NCI-H187 treated with DMSO at 0.1 percent for 48 hours (cell line): ENCODE measurements at places on chromosomes 6 and 20.

DNA sequence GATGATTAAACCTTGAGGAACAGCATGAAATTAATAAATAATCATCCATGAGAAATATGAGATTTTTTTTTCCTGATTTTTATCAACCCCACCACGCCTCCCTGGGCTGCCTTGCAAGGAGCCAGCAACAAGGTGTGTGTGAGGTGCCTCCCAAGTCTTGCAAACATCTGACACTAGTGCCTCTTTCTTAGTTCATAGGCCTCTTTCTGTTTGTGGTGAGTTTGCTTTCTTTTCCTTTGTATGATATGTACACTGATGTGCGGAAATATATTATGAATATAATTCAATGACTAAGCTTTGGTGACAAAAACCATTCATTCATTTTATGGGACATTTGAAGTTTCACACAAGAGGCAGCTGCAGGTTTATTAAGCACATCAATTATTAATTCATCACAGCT lies 63.2 kb upstream of the SYNDIG1 start:
- no peak for DNase-seq

- no peak for DNase-seq
Observed at GRCh38 chr6:119052292-119052889, 26.1 kb downstream of the FAM184A start.

DNA sequence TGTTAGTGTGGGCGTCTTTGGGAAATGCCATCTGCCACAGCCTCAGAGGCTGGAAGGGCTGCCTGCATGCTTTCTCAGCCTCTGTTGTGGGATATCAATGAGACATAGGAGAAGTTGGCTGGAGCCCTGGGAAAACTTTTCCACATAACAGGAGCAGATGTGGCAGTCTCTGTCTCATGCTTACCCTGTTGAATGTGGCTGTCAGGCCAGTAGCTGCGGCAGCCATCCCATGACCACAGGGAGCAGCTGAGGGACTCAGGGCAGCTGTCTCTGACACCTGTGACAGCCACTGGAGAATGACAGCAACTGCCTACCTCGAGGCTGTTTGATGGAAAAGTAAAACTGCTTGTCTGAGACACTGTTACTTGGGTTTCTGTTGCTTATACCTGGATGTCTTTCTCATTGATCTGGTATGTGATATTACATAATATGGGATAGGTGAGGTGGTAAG lies 64.4 kb downstream of the TULP4 start:
- DNase-seq: no peak

GRCh38 chr20:33351696-33352095 lies 49.6 kb downstream of the CDK5RAP1 start:
- no peak for DNase-seq
